Bronchial epithelial cell (primary cell): ENCODE measurements at places on chromosomes 11 and 22. TPM values are rescaled to one million over a fixed set of nuclear protein-coding genes. Genes with fewer than 3 reads are reported as not detected.

GRCh38 chr11:33646629-33647028 is 54.0 kb downstream of the C11orf91 start:
- no peak for DNase-seq

- DNase-seq, result no peak
These were observed 33.5 kb upstream of the TOLLIP start for GRCh38 chr11:1342946-1343345.

GRCh38 chr11:119612814-119613213 is 116.2 kb downstream of the NECTIN1 start:
- peak; percentile 59 for DNase-seq

DNA sequence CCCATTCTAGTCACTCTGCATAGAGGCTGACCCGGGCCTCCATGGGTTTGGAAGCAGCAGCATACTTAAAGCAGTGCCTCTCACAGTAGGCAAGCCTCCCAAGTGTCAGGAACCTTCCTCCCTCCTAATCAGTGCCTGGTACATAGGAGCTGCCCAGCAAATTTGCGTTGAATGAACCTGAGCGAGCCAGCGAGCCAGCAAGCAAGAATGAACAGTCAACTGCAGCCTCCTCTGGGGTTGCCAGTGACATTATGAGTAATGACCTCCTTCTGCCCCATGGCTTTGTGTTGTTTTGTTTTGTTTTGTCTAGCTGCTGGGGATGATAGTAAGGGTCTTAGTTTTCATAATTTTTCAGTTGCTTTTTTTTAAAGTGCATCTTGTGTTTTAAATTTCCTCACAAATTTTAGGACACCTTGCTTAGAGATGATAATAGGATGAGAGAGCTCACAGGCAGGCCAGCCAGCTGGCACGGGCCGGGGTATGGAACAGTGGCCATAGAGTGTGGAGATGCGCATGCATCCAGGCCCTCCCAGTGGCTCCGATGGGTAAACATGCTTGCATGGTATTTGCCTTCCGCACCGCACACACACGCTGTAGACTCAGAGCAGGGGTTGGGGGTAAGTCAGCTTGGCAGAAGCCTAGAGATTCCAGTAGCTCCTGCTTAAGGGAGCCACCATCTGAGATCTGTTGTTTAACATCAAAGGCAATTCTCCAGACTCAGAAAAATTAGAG is 36.1 kb downstream of the TTC12 start:
- DNase-seq, result no peak

DNA sequence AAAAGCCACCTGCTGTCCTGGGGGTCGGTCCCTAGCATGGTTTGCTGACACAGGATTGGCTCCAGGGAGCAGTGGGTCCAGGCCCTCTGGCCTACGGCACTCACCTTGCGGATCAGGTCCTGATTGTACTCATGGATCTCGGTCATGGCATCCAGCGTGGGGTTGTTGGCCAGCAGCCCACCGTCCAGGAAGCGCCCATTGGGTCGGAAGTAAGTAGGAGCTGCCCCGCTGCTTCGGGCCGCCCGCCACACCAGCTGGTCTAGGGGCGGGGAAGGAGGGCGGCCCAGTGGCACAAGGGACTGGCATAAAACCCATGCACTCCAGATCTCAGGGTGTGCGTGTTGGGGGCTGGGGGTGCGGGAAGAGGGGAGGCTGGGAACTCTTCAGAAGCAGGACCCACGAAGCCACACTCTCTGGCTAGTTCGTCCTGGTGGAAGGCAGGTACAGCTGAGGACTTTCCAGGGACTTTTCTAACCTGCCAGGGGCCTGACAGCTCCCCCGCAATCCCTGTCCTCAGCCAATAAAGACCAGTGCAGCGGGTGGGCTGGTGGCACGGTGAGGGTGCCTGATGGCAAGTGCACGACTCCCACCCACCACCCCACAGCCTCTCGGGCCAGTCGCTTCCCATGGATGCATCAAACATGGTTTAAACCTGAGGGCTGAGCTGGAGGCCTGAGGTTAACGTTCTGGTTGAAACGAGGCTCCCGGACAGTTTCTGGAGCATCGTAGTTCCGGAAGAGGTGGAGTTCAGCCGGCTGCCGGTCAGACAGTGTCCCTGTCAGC is 5.1 kb upstream of the BAIAP2L2 start:
- no peak for DNase-seq

DNA sequence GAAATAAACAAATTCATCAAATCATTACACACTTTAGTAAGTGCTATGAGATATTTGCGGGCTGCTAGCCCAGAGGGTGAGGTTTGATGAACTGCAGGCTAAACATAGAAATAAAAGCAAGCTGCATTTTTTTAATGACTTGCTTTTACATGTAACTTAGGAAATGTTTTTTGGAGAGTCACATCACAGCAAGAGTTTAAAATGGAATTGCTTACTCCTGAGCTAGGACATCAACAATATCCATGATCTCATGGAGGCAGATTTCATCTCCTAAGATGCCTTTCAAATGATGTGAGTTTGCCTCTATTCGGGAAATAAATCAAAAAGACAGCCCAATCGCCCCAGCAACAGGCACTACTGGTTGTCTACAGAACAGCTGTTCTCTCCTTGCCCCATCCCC is 73.4 kb upstream of the CD44 start:
- no peak for DNase-seq

The UBQLN3 gene
- 0.13 TPM in 1 of 2 replicates, not detected in the other for total RNA-seq

GRCh38 chr11:90723475-90723874 is 500.6 kb upstream of the CHORDC1 start:
- no peak for DNase-seq

The OR52I1 gene
- total RNA-seq, result not detected in 2 replicates

GRCh38 chr11:33779849-33780528 is 5.7 kb upstream of the FBXO3 start:
- DNase-seq, result peak; percentile 26

The HEPN1 gene
- not detected in 2 replicates for total RNA-seq

- DNase-seq, result no peak
These were observed 15.1 kb downstream of the TMEM184B start for GRCh38 chr22:38257650-38258250.

DNA sequence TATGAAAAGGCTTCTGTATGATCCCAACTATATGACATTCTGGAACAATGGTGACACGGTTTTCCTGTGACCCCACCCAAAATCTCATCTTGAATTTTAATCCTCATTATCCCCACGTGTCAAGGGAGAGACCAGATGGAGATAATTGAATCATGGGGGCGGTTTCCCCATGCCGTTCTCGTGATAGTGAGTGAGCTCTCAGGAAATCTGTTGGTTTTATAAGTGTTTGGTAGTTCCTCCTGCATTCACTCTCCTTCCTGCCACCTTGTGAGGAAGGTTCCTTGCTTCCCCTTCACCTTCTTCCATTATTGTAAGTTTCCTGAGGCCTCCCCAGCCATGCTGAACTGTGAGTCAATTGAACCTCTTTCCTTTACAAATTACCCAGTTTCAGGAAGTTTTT is 53.1 kb upstream of the TSPAN18 start:
- DNase-seq, result no peak

The DEFB131B gene
- total RNA-seq, result not detected in 2 replicates

- no peak for DNase-seq
These were observed 36.1 kb upstream of the PDE2A start for GRCh38 chr11:72710278-72710677.

The TBC1D10A gene
- total RNA-seq, result 6.6 and 12.2 TPM in 2 replicates

The GRIK4 gene
- not detected in 2 replicates for total RNA-seq

GRCh38 chr11:130181295-130182272 is 22.0 kb downstream of the ST14 start:
- peak; percentile 91 for DNase-seq

The PHRF1 gene
- 21.1 and 26.1 TPM in 2 replicates for total RNA-seq

- DNase-seq, result no peak
These were observed 24.2 kb downstream of the FBLN1 start for GRCh38 chr22:45526768-45527360.

GRCh38 chr11:112584672-112585071 is 324.0 kb upstream of the PLET1 start:
- DNase-seq, result peak; percentile 39

The FAM227A gene
- 0.26 and 0.38 TPM in 2 replicates for total RNA-seq

DNA sequence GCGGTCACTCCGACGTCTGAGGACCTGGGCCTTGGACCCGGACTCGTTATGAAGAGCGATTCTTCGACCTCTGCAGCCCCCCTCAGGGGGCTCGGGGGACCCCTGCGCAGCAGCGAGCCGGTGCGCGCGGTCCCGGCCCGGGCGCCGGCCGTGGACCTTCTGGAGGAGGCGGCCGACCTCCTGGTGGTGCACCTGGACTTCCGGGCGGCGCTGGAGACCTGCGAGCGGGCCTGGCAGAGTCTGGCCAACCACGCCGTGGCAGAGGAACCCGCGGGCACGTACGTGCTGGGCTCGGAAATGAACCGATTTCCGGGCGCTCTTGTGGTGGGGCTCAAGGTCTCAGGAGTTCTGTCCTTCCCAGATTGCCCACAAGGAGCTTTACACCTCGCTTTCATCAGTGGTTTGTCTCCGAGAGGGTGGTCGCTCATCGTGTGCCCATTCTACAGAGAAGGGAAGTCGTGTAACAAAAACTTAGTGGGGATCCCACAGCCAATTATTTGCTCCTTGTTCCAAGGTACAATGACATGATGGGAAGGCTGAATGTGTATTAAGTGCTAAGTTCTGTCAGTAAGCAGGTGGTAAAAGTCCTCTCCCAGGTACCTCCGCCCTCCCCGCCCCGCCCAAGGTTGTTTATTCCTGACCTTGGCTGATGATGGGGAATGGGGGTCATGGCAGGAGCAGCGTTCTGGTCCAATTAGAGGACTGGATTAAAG is 695 bp downstream of the PEX26 start:
- no peak for DNase-seq

The PGA3 gene
- not detected in 2 replicates for total RNA-seq

DNA sequence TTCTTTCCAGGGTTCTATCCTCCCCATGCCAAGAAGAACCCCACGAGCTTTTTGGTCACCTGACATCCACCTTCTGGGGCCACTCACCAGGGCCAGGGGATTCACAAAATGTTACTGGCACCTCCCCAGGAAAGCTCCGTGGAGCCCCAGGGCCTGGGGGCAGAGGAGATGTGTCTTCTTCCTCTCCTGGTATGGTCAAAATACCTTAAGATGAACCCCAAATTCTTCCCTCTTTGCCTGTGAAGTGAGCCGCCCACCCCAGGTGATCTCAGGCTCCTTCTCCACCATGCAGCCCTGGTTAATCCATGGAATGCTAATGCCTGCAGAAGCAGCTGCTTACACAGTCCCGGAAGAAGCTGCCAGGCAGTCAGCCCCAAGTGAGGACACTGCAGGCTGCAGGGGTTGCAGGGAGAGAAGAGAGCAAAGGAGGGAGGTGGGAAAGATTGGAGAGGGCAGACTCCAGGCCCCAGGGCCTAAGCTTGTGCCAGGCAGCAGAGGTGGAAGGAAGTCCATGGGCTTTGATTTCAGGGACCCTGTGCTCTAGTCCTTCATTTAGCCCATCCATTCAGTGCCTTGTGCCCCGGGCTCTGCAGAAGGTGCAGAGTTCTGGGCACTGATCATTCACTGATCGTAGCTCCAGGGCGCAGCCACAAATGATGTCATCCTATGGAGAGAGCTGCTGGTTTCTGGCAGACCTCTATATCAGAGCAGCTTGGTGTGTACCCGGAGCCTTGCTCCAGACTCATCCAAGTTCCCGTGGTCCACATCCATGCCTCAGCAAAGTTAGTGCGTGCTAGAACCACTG is 127.9 kb upstream of the NECTIN1 start:
- DNase-seq, result no peak

DNA sequence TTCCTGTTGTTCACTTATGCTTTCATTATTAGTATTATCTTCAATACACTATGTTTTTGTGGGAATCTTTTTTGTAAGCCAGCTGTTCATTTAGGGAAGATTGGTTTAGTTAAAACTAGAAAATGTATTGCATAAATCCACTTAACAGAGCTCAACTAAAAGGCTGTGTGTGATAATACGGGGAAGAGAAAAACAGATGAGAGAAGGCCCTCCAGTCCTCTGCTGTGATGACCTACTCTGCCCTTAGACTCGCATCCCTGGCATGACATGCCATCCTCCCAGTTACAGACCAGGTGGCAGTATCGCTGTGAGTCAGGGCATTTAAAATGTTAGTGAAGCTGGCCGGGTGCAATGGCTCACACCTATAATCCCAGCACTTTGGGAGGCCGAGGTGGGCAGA is 173.4 kb upstream of the TTC12 start:
- DNase-seq, result no peak

- peak; percentile 94 for DNase-seq
These were observed 1.3 kb upstream of the CLDN25 start for GRCh38 chr11:113778111-113778910.
